ENCODE measurements at places on chromosomes 2 and 18.

GRCh38 chr2:43441195-43441594 is 154.6 kb downstream of the THADA start:
- DNase-seq, result no peak

DNA sequence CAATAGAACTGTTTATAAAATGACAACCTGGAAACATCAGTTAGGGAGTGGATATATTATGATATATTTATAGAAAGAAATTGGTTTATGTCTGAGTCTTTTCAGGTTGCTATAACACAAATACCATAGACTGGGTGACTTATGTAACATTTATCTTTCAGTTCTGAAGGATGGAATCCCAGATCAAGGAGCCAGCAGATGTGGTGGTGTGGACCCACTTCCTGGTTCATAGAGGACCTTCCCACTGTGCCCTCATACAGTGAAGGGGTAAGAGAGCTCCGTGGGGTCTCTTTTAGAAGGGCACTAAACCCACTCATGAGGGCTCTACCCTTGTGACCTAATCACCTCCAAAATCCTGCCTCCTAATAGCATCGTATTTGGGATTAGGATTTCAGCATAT is 86.7 kb downstream of the BCL2 start:
- no peak for DNase-seq

GRCh38 chr18:34880403-34880802 is 160.8 kb upstream of the MAPRE2 start:
- DNase-seq, result no peak

DNA sequence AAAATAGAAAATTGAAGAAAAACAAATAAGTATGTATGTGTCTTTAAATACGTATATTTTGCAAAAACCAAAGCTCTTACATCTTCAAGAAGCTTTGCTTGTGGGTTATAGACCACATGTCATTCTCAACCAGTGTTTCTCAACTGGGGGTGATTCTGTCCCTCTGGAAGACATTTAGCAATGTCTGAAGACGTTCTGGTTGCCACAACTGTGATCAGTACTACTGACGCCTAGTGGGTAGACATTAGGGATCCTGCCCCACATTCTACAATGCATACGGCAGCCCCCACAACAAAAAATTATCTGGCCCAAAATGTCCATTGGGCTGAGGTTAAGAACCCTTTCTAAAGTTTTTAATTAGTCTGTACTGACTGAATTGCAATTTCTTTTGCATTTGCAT is 48.4 kb downstream of the UNC50 start:
- DNase-seq, result no peak

- no peak for DNase-seq
Measured at GRCh38 chr2:30410217-30410616, 36.8 kb upstream of the LCLAT1 start.

- DNase-seq, result no peak
Measured at GRCh38 chr2:176463546-176463945, 194.3 kb downstream of the MTX2 start.

GRCh38 chr2:127220102-127220767 is at the start of gene CYP27C1:
TSS of gene CYP27C1 (minus strand) at chr2:127220299. CDS start at chr2:127220270, 29 bp downstream.
- DNase-seq, result no peak

- DNase-seq, result no peak
Measured at GRCh38 chr2:233436691-233437438, 82.6 kb downstream of the DGKD start.

- no peak for DNase-seq
Measured at GRCh38 chr2:127423478-127423843, 5.2 kb downstream of the PROC start.

DNA sequence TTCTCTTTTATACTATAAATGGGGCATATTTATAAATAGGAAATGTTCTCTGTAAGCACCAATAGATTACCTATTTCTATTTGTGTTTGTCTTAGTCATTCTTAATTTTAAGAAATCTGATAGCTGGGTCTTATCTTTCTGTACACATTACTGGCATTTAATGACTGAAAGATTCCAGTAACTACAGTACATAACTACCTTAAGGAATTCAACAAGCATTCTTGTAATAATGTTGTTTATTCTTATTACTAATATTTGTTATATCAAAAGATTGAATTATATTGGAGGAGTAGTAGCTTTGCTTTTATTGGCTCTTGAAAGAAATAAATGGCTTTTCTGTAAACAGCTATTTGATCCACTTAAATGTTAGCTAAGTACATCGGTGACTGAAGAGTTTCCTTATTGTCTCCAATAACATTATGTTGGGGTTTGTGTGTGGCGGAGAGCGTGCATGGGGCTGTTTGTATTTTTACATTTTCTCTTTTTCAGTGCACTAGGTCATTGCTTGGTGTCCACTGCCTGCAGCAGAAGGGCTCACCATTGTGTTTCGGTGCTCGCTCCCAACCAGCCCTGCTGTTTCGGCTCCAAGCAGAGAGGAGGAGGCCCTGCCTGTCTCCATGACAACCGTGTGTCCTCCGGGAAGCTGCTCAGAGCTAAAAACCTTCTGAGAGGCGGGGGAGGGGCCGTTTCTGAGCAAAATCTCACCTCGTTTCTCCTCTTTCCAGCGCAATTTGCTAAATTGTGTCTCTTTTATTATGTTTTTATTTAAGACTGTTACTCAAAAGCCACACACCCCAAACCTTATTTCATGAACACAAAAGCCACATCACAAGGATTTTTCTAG is 112.5 kb upstream of the SLC38A11 start:
- peak; percentile 18 for DNase-seq
